Lower leg skin (tissue), 4 donors: ENCODE measurements at places on chromosomes 16 and 17.

DNA sequence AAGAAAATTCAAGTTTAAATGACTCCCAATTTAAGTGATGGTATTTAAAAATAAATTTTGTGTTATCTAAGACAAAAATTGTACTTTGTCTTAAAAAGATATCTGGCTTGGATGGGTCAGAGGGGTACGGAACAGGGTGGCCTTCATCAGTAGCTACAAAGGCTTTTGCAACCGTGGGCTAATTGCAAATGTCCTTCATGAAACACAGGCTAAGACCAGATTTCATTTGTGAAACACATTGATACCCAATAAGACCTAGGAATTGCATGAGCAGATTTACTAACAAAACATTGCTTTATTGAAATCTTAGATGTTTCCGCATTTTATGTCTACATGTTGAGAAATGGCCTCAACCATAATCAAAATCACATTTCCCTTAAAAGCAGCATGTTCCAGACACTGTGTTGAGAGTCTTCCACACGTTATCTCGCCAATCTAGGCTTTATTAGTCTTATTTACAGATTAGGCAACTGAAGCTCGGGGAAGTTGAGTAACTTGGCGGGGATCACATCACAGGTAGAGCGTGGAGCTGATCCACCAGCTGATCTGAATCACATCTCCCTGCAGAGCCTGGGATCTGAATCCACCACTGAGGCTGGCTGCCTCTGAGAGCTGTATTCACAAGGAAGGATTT, 21.8 kb downstream of the FBXO39 start:
- DNase-seq: no peak

GRCh38 chr17:50872710-50873424, 6.7 kb upstream of the TOB1 start:
- DNase-seq: peak; percentile 59

- peak; percentile 87 for DNase-seq
Observed at GRCh38 chr17:34146440-34147043, 108.5 kb upstream of the CCL2 start.

DNA sequence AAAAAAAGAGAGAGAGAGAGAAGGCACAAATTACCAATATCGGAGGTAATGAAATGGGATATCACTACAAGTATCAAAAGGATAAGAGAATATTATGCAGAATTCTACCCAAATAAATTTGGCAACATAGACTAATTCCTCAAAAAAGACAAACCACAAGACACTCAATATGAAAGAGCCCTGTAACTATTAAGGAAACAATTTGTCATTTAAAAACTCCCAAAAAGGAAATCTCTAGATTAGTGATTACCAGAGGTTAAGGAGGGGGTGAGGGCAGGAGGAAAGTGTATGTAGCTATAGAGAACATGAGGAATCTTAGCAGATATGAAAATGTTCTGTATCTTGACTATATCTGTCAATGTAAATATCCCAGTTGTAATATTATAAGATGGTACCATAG, 54.0 kb downstream of the CFDP1 start:
- DNase-seq: no peak

DNA sequence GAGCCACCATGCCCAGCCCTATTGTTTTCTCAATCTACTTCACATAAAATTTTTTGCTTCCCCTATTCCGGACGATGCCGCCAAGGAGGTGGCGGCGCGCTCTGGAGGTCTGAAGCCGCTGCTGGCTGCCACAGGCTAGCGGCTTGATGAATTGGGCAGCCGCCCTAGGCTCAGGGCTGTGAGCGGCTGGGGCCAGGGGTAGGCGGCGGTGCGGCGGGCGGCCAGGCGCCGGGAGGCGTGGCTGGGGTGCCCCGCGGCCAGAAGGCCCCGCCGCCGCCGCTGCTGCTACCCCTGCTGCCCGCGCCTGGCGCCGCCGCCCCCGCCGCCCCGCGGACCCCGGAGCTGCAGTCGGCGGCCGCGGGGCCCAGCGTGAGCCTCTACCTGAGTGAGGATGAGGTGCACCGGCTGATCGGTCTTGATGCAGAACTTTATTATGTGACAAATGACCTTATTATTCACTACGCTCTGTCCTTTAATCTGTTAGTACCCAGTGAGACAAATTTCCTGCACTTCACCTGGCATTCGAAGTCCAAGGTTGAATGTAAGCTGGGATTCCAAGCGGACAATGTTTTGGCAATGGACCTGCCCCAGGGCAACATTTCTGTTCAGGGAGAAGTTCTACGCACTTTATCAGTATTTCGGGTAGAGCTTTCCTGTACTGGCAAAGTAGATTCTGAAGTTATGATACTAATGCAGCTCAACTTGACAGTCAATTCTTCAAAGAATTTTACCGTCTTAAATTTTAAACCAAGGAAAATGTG, 41.7 kb downstream of the ANKFY1 start:
- DNase-seq: peak; percentile 53

DNA sequence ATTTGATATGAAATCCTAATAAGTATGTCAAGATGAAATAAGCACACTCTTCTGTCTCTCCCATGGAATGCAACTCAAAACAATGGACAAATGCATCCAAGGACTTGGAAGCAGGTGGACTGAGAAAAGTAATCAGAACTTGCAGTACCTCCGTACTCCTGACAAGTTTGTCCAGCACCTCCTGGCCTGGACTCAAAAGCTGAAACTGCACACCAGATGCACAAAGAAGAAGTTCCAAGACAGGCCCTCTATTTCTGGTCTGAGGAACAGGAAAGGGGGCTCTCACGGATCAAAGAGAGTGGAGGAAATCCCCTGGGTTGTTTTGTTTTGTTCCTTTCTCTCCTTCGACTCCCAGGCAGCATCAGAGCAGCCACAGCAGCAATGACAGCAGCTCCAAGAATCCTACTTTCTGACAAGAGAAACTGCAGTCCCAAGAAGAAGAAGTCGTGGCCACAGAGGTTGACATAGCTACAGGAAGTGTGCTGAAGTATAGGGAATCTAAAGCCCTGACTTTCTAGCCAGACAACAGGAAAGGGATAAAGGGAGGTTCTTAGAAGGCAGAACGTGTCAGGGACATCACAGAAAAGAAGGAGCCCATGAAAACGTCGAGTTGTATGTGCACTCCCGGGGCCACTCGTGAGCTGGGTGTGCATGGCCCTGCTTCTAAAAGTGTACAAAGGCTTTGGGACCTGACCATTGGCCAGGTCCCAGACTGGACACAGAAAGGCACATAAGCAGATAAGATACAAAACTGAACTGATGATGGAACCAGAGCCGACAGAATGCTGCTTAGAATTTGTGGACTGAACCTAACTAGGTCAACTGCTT, 29.3 kb downstream of the AKAP10 start:
- DNase-seq: no peak

DNA sequence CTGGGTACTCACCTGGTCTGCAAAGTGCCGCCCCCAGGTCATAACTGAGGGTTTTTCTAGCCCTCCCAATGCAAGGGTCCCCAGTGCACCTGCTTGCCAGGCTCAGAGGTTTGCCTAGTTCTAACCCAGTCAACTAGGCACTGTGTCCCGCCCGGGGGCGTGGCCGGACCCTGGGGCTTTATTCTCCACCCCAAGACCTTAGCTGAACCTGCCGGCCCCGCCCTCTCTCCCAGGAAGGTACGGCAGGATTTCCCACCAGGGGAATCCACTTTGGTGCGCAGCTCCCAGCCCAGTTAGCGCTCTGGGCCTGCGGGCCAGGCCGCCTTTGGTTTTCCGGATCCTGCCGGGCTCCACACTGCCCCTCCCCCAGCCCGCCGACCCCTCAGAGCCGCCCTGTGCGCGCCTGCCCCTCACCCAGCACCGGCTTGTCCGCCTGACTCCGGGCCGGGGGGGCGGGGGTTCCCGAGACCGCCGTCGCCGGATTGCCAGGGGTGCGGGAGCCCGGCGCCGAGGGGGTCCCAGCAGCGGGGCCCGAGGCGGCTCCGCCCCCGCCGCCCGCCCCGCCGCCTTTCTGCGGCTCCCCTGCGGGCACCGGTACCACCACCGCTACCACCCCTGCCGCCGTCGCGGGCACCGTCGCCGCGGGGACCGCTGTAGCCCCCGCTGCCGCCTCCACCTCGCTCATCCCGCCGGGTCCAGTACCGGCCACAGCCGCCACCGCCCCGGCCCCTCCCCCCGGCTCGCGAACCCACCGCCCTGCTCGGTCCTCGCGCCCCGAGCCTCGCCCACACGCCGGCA, 424 bp downstream of the YBX2 start:
- no peak for DNase-seq

DNA sequence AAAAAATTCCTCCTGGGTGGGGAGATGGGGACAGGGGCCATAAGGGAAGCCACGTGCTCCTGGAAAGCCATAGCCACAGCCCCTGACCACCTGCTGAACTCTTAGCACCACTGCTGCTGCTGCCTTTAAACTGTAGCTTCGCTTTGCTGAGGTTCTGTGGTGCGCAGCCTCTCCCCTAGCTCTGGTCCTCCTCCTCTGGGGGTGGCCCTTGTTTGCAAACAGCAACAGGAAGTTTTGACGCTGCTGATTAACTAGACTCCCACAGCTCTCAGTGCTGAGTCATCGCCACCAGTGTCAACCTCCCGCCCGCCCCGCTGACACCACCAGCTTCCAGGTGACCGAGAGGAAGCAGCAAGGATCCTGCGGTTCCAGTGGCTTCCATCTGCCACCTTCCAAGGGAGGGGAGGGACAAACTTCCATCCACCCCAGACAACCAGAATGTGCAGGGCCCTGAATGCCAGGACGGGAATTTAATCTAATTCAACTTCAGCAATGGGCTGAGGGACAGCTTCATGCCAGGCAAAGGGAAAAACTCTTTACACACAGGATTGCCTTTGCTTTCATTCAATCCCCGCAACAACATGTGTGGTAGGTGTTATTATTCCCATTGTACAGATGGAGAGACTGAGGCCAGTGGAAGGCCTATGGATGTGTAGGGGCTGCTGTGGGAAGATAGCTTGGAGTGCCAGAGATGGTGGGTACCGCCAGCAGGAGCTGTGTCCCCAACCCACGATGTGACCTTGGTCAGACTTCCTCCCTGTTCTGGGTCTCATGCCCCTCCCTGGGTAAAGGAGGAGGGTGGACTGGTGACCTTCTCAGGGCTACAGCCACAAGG, 8.1 kb upstream of the KIFC3 start:
- DNase-seq: peak; percentile 90

GRCh38 chr17:79395066-79395465, 215.8 kb downstream of the RBFOX3 start:
- no peak for DNase-seq

GRCh38 chr16:47017636-47018035, 44.2 kb upstream of the DNAJA2 start:
- no peak for DNase-seq

DNA sequence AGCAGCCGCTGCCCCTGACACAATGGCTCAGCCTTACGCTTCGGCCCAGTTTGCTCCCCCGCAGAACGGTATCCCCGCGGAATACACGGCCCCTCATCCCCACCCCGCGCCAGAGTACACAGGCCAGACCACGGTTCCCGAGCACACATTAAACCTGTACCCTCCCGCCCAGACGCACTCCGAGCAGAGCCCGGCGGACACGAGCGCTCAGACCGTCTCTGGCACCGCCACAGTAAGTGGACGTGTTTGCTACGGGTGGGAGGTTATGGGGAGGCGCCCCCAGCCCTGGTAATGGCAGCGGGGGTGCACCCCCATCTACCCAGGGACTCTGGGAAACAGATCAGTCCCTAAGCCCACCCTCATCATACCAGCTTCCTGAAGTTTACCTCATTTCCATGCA, 185.5 kb downstream of the RBFOX1 start:
- DNase-seq: no peak

GRCh38 chr16:8990445-8990844, 26.7 kb upstream of the USP7 start:
- no peak for DNase-seq

GRCh38 chr17:56936697-56937322, 23.0 kb upstream of the TRIM25 start:
- DNase-seq: no peak

GRCh38 chr17:82592767-82593589, 55.3 kb downstream of the WDR45B start:
- DNase-seq: peak; percentile 92

- DNase-seq: no peak
Observed at GRCh38 chr16:79728048-79728922, 127.7 kb upstream of the MAF start.

DNA sequence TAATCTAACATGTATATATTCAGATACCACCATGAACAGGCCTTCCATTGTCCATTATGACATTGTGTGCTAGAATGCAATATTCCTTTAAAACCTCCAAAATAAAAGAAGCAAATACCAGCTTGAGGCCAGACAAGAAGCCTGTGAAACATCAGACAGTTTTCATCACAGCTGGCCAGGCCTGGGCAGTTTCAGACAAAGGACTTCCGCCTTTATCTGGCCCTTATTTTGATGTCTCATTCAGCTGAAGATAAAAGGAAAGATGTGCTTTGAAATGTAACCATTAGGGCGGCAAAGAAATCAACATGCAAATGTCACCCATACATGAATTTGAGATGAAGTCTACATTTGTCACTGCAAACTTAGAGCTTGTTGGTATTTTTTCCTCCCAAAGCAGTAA, 737.5 kb downstream of the KCNJ2 start:
- no peak for DNase-seq

- DNase-seq: no peak
Observed at GRCh38 chr16:66481081-66481942, 54.2 kb downstream of the BEAN1 start.

- no peak for DNase-seq
Observed at GRCh38 chr16:22641131-22641628, 130.5 kb downstream of the NPIPB5 start.
